SK-N-SH (cell line): ENCODE measurements at places on chromosomes 2 and 18. TPM values are rescaled to one million over a fixed set of nuclear protein-coding genes. Genes with fewer than 3 reads are reported as not detected.
A peak's percentile ranks its signal among the peaks of the same experiment; 100 is the strongest.

GRCh38 chr2:46748735-46749531 lies 166.7 kb downstream of the MCFD2 start:
- no peak overlapping the region for H3K4me3 ChIP-seq
- H3K27ac ChIP-seq: peak overlapping the region; percentile 68
- no peaks in the 10 kb centered on the region for H3K27me3 ChIP-seq
- peaks cover 54% of the 10 kb centered on the region; the same call in 1 of the 2 replicates for H3K4me1 ChIP-seq
- DNase-seq: no peak

DNA sequence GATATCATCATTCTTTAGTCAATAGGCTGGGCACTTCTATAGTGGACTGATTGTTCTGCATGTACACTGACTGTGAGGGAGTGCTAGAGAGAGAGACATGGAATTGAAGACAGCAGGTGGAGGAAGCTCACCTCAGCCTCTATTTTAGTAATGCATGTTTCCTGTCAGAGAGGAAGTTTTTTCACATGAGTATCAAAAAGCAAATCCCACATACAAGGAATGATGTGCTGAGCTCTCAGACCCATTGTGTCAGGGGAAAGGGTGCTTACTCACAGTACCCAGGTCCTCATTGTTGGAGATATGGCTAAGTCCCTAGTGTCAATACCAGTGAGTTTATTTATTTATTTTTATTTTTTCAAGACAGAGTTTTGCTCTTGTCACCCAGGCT lies 9.9 kb upstream of the CDK15 start:
- no peak overlapping the region for H3K4me3 ChIP-seq
- H3K27ac ChIP-seq: peak overlapping the region; percentile 99
- H3K4me1 ChIP-seq: peaks cover 22% of the 10 kb centered on the region; the same call in 1 of the 2 replicates
- no peak for DNase-seq

- no peaks in the 10 kb centered on the region for H3K27me3 ChIP-seq
- no peak for DNase-seq
- H3K27ac ChIP-seq: no peak overlapping the region
- H3K4me1 ChIP-seq: no peaks in the 10 kb centered on the region
- no peak overlapping the region for H3K4me3 ChIP-seq
Observed at GRCh38 chr2:55856936-55857335, 66.6 kb downstream of the EFEMP1 start.

DNA sequence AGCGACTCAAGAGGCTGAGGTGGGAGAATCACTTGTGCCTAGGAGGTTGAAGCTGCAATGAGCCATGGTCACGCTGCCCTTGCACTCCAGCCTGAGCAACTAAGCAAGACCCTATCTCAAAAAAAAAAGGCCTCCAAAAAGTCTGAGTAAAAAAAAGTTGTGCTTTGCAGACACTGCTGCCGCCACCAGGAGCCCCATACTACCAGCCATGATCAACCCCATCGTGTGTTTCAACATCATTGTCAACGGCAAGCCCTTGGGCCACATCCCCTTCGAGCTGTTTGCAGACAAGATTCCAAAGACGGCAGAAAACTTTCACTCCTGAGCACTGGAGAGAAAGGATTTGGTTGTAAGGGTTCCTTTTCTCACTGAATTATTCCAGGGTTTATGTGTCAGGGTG lies 137.1 kb downstream of the INO80D start:
- H3K4me3 ChIP-seq: no peak overlapping the region
- no peak overlapping the region for H3K27ac ChIP-seq
- no peak for DNase-seq
- no peaks in the 10 kb centered on the region for H3K4me1 ChIP-seq
- no peaks in the 10 kb centered on the region for H3K27me3 ChIP-seq
- H3K36me3 ChIP-seq: no peaks in the 10 kb centered on the region

DNA sequence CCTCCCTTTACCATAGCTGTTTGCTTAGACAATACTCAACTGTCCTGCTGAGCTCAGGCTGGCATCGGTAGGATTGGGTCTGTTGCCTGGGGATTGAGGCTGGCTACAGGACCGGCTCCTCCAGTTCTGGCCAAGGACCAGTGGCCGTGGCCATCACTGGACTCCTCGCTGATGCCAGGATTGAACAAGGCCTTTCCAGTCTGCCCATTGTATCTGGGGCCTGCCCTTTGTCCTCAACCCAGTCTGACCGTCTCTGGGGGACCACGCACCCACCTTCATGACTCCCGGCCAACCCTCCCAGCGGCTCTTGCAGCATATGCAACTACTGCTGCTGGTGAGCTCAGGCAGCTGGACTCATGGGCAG lies 28.7 kb downstream of the SH2D6 start:
- no peak overlapping the region for H3K27ac ChIP-seq
- no peaks in the 10 kb centered on the region for H3K36me3 ChIP-seq
- no peak for DNase-seq
- no peaks in the 10 kb centered on the region for H3K27me3 ChIP-seq
- H3K4me3 ChIP-seq: no peak overlapping the region
- H3K4me1 ChIP-seq: peaks cover 18% of the 10 kb centered on the region; the same call in 1 of the 2 replicates

DNA sequence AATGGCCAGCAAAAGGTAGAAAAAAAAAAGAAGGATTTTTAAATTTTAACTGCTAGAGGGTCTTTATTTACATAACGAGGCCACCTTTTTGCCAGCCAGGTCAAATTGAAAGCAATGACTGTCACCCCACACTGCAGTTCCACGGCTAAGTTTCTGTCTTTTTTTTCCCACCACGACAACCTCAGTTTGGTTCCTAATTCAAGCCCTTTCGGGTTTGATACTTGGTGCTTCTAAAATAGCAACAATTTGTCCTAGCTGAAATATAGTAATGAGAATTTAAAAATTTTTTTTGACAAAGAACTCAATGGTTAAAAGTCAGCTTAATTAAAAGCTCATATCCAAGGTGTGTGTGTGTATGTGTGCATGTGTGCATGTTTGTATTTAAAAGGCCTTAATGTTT lies 16.4 kb upstream of the NMS start:
- H3K36me3 ChIP-seq: no peaks in the 10 kb centered on the region
- no peak for DNase-seq
- no peak overlapping the region for H3K4me3 ChIP-seq
- no peak overlapping the region for H3K27ac ChIP-seq
- H3K27me3 ChIP-seq: no peaks in the 10 kb centered on the region
- H3K4me1 ChIP-seq: no peaks in the 10 kb centered on the region

GRCh38 chr2:220259662-220260061 lies 632.2 kb downstream of the SLC4A3 start:
- no peak overlapping the region for H3K4me3 ChIP-seq
- no peaks in the 10 kb centered on the region for H3K27me3 ChIP-seq
- H3K36me3 ChIP-seq: no peaks in the 10 kb centered on the region
- no peak overlapping the region for H3K27ac ChIP-seq

GRCh38 chr2:131105156-131105949 lies at the start of gene PLEKHB2:
TSS of gene PLEKHB2 (plus strand) at chr2:131105336. CDS start at chr2:131120942, 15,606 bp downstream.
- H3K4me3 ChIP-seq: peak within 1 kb of the TSS; percentile 95
- H3K36me3 ChIP-seq: no peaks in the 10 kb centered on the region
- peak within 1 kb of the TSS; percentile 87 for H3K27ac ChIP-seq
- peaks cover 12% of the 10 kb centered on the region for H3K4me1 ChIP-seq

DNA sequence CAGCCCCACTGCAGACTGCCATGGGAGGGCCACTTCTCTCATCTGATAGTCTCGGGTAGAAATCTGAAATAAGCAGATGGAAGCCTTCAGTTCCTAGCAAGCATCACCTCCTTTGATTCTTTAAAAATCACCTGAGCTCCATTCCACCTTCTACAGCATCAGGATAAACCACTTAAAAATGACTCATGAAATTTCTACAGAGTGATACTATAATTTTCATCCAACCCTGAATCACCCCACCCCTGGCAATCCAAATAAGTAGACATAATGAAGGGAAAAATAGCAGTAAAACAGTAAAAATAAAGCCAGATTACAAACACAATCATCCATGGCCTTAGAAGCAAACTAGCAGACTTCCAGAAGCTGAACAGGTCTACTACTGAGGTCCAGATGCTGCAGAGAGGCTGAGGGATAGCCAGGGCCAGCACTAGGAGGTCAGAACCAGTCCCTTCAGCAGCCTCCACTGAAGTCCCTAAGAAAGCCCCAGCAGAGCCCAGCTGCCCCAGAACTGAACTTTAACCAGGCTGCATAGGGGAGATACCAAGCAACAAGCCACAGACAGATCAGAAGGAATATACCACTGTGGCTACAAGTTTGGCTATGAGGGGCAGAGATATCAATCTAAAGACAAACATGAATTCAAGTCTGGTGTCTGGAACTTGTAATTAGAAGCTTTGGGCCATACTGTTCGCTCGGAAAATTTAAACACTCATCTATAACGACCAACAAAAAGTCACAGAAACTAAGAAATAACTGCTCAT lies 54.7 kb upstream of the RNU4ATAC start:
- no peak overlapping the region for H3K27ac ChIP-seq
- H3K4me3 ChIP-seq: no peak overlapping the region
- H3K4me1 ChIP-seq: peaks cover 47% of the 10 kb centered on the region
- DNase-seq: no peak
- H3K27me3 ChIP-seq: no peaks in the 10 kb centered on the region

DNA sequence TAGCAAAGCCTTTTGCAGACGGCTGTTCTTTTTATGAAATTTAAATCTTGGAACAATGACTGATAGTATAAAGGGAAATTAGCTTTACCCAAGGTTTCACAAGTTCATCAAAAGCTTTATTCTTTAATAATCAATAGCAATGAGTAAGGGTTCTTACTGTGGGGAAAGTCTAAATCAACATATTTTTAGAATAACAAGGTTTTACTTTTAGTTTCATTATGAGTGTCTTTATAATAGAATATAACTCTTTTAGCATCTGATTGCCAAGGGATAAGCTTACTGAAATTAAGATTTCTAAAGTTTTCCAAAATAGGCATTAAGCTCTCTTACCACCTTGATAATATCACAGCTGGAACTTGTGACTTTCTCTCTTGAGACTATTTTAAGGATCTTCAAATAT lies 1489.7 kb downstream of the LRP1B start:
- no peak overlapping the region for H3K27ac ChIP-seq
- no peaks in the 10 kb centered on the region; the same call in 1 of the 2 replicates for H3K4me1 ChIP-seq
- DNase-seq: no peak
- no peaks in the 10 kb centered on the region for H3K36me3 ChIP-seq
- H3K4me3 ChIP-seq: no peak overlapping the region

DNA sequence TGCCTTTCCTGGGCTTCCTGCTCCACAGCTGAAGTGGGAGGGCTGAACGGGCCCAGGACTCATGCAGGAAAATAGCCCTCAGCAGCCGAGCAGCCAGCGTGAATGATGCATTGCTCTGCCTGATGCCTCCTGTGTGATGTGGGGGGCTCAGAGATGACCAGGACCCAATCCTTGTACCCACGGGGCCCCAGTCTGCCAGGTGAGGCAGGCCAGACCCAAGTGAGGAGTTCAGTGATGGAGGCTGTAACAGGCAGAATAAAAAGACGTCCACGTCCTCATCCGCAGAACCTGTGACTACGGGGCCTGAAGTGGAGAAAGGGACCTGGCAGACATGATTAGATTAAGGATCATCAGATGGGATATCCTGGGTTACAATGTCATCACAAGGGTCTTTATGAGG lies 194.9 kb upstream of the HDAC4 start:
- H3K4me1 ChIP-seq: peaks cover 5% of the 10 kb centered on the region; the same call in 1 of the 2 replicates
- no peaks in the 10 kb centered on the region for H3K36me3 ChIP-seq
- no peak overlapping the region for H3K27ac ChIP-seq
- no peak overlapping the region for H3K4me3 ChIP-seq
- DNase-seq: no peak

GRCh38 chr2:72762276-72762675 lies 63.6 kb downstream of the EXOC6B start:
- no peaks in the 10 kb centered on the region for H3K27me3 ChIP-seq
- no peak overlapping the region for H3K27ac ChIP-seq
- H3K36me3 ChIP-seq: peaks cover 17% of the 10 kb centered on the region

- no peak overlapping the region for H3K4me3 ChIP-seq
- H3K36me3 ChIP-seq: peaks cover 2% of the 10 kb centered on the region; the same call in 1 of the 2 replicates
- peak; percentile 66 for DNase-seq
- peak overlapping the region; percentile 84 for H3K27ac ChIP-seq
- H3K4me1 ChIP-seq: no peaks in the 10 kb centered on the region; the same call in 1 of the 2 replicates
Observed at GRCh38 chr18:79283131-79283810, 112.5 kb upstream of the NFATC1 start.

DNA sequence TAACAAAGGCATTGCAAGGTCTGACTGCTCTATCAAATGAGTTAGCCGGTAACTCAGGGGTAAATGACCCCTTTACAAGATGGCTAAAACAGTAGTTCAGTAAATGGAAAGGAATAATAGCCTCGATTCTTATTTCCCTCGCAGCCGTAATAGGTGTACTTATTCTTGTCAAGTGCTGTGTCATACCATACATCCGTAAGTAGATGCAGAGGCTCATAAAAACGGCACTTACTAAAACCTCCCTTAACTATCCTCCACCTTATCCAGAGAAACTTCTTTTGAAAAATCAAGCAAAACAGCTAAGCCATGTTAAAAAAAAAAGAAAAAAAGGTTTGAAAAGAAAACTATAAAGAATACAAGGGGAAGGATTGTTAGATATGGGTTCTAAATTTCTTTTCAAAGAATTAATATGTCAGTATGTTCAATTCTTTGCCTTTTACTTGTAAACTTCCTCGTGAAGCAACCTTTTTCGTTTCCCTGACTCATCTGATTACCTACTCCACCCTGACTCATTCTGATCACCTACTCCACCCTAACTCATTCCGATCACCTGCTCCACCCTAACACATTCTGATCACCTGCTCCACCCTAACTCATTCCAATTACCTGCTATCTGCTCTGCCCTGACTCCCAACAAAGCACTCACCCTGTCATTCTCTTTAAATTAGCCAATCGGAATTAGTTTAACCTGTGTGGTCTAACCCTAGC lies 127.5 kb downstream of the SPAG16 start:
- H3K27ac ChIP-seq: no peak overlapping the region
- no peak for DNase-seq
- H3K36me3 ChIP-seq: no peaks in the 10 kb centered on the region

SLC16A14 gene
- 0.73 and 0.90 TPM in 2 replicates for polyA plus RNA-seq

MTA3 gene
- 30.8 and 32.3 TPM in 2 replicates for polyA plus RNA-seq

DQX1 gene
- 1.6 and 1.8 TPM in 2 replicates for polyA plus RNA-seq

DSG4 gene
- polyA plus RNA-seq: not detected in 2 replicates

TRIM54 gene
- 0.28 and 0.36 TPM in 2 replicates for polyA plus RNA-seq
